ENCODE measurements at places on chromosomes 3 and 15.
A peak's percentile ranks its signal among the peaks of the same experiment; 100 is the strongest.

GRCh38 chr15:96294766-96295165, 35.7 kb upstream of the NR2F2 start:
- no peak for DNase-seq

GRCh38 chr15:29448320-29448719, 178.7 kb upstream of the NSMCE3 start:
- no peak for DNase-seq

- no peak for DNase-seq
Observed at GRCh38 chr3:172616031-172616461, 92.8 kb upstream of the TNFSF10 start.

- peak; percentile 80 for DNase-seq
Observed at GRCh38 chr3:8482960-8483665, 18.5 kb upstream of the LMCD1 start.

DNA sequence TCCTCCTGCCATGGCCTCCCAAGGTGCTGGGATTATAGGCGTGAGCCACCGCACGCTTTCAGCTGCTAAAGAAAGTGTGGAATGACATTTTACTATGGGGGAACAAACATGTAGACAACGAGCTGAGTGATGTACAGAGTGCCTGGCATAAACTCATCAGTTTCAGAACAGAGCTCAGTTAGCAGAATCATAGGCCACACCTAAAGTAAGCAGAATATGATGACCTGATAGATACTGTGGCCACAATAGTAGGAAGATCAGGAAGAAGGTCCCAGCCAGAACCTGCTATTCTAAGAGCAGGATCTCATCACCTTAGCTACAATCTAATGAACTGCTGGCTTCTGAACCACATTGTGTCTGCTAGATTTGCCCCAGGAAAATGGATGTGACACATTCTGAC, 158.3 kb downstream of the TPRG1 start:
- no peak for DNase-seq

DNA sequence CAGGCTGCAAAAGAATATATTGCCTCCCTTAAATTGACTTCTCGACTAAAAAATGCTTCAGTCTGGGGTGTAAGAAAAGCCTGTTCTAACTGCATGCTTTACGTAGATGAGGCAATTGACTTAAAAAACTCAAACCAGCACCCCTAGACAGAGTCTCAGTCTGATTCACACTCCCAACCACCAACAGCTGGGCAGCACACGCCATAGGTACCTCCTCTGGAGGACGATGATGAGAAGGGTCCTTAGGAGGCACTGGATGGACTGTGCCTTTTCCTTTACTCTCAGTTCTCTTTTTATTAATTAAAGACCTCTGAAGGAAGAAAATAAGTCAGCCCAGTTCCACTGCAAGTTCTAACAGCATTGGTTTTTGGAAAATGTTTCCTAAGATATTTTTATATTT, 175.0 kb downstream of the PDZRN3 start:
- no peak for DNase-seq

- no peak for DNase-seq
Observed at GRCh38 chr15:59434481-59434880, 3.5 kb upstream of the FAM81A start.

DNA sequence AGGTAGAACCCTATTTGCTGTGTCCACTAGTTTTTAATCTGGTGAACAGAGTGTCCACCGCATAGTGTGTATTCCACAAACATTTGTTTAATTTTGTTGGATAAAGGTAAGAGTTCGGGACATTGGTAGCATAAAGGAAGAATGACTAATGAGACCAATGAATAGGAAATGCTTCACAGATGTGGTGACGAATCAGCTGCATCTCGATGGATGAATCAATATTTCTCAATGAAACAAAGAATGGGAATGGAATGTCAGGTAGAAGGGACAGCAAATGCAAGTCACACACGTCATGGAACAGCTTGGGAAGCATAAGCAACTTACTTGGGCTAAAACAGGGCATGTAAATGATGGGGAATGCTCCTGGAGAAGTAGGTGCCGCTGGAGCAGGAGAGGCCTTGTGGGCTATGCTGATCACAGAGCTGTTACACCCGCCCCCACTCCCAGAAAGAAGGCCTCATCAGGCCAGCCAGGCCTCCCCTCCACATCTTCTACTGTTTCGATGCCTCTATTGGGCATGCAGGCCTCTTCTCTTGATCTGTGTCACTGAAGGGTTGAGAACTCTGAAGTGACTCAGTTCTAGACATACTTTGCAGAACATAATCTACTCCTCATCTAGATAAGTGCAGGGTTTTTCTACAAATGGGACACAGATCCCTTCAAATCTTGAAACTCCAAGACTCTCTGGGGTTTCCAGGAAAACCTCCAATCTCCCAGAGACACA, 120.0 kb upstream of the GADL1 start:
- DNase-seq, result no peak

DNA sequence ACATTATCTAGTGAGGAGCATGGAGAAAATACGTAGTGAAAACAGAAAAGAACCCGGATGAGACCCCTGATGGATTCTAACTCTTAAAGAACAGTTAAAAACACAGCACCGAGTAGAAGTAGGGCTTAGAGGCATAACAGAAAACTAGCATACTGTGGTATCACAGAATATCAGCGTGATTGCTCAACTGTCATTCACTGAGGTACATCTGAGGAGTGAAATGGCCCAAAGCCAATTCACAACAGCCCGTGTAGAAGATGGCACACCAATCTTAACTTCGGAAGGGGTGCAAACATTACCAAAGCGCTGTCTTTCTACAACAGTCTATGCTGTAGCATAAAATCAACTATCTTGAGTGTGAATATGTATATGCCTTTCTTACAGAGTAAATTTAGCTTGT, 1.8 kb downstream of the CLASP2 start:
- DNase-seq, result no peak

Data from LNCaP clone FGC (cell line).